ENCODE measurements at places on chromosomes 5 and 9. TPM values are rescaled to one million over a fixed set of nuclear protein-coding genes. Genes with fewer than 3 reads are reported as not detected.
A peak's percentile ranks its signal among the peaks of the same experiment; 100 is the strongest.

- no peaks in the 10 kb centered on the region for H3K27me3 ChIP-seq
- H3K27ac ChIP-seq, result peak overlapping the region; percentile 1
- no peak overlapping the region for H3K4me3 ChIP-seq
Measured at GRCh38 chr5:148398698-148399121, 15.0 kb downstream of the FBXO38 start.

The SLC6A18 gene
- not detected for total RNA-seq

The COX7C gene
- total RNA-seq, result 954 TPM

DNA sequence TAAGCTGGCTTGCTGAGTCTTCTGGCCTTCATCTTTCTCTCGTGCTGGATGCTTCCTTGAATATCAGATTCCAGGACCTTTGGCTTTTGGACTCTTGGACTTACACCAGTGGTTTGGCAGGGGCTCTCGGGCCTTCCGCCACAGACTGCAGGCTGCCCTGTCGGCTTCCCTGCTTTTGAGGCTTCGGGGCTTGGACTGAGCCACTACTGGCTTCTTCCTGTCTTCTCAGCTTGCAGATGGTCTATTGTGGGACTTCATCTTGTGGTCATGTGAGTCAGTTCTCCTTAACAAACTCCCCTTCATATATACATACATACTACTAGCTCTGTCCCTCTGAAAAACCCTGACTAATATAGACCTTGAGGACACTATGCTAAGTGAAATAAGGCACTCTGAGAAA, 78.3 kb upstream of the SSBP2 start:
- H3K4me1 ChIP-seq, result no peaks in the 10 kb centered on the region
- H3K4me3 ChIP-seq, result no peak overlapping the region
- H3K36me3 ChIP-seq, result no peaks in the 10 kb centered on the region
- no peak for DNase-seq
- H3K27ac ChIP-seq, result no peak overlapping the region

DNA sequence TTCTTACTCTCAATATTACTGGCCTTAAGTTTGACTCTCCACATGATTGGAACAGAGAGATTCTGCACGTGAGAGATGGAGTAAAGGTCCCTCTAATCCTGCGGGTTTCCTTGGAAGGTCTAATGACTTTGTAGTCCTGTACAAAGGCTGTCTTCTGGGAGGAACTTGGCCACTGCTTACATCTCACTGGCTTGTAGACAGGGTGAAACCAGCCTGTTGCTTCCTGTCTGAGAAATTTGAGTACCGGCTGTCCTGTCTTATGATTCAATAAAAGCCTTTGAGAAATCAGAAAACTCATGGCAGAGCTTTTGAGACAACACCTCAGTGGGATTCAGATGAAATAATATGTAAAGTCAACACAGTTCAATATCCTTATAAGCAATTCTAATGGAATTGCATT, 43.0 kb downstream of the IL31RA start:
- H3K27ac ChIP-seq, result no peak overlapping the region
- H3K4me1 ChIP-seq, result no peaks in the 10 kb centered on the region
- no peaks in the 10 kb centered on the region for H3K36me3 ChIP-seq
- H3K4me3 ChIP-seq, result no peak overlapping the region

GRCh38 chr5:33702867-33703266, 188.9 kb downstream of the ADAMTS12 start:
- no peaks in the 10 kb centered on the region for H3K4me1 ChIP-seq
- DNase-seq, result no peak
- no peaks in the 10 kb centered on the region for H3K36me3 ChIP-seq
- H3K27ac ChIP-seq, result no peak overlapping the region
- H3K27me3 ChIP-seq, result no peaks in the 10 kb centered on the region
- no peak overlapping the region for H3K4me3 ChIP-seq

GRCh38 chr9:100499866-100500265, 26.9 kb downstream of the TMEFF1 start:
- H3K27me3 ChIP-seq, result no peaks in the 10 kb centered on the region
- H3K4me3 ChIP-seq, result no peak overlapping the region
- H3K4me1 ChIP-seq, result no peaks in the 10 kb centered on the region
- no peak overlapping the region for H3K27ac ChIP-seq
- H3K36me3 ChIP-seq, result no peaks in the 10 kb centered on the region

DNA sequence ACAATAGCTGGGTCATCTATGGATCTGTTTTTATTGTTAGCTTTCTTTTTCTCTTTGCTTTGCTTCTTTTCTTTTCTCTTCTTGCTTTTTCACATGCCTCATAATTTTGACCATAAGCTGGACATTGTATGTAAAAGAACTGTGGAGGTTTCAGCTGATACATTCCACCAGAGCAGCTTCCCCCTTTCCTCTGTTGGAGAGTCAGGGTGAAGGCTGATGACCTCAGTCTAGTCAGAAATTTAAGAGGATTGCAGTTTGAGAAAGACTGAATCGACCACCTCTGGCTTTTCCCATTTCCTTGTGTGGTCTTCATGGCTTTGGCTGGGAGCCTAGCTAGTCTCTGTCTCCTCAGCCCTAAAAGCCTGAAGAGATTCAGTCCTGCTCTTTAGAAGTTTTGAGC, 42.0 kb downstream of the KCNIP1 start:
- H3K27me3 ChIP-seq, result no peaks in the 10 kb centered on the region
- no peak overlapping the region for H3K27ac ChIP-seq
- no peak for DNase-seq
- no peaks in the 10 kb centered on the region for H3K4me1 ChIP-seq

DNA sequence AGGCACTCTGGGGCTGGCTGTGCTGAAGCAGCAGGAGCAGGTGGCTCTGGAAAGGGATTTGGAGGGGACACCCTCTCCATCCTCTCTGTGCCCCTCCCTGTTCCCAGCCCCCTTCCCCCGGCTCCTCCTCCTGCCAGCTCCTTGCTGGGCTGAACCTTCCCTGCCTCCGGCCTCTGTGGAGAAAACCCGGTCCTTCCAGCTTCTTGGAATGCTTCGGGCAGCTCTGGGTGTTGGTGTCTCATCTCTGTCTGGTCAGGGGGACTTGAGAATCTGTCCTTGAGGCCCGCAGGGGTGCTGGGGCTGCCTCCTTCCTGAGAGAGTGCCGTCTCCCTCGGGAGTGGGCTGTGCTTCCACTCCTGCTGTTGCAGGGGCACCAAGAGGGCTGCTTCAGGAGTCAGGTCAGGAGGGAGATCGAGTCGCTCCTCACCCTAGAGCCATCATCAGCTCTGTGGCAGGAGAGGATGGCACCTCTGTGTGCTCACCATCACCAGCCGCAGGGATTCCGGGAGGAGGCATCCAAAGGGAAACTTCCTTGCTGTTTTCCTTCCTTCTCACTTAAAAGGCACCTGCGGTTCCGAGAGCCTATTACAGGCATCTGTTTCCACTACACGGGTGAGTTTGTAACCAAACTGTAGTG, 30.6 kb downstream of the NDUFS6 start:
- H3K27ac ChIP-seq, result no peak overlapping the region
- H3K4me3 ChIP-seq, result no peak overlapping the region
- H3K36me3 ChIP-seq, result no peaks in the 10 kb centered on the region
- no peaks in the 10 kb centered on the region for H3K27me3 ChIP-seq
- no peaks in the 10 kb centered on the region for H3K4me1 ChIP-seq

DNA sequence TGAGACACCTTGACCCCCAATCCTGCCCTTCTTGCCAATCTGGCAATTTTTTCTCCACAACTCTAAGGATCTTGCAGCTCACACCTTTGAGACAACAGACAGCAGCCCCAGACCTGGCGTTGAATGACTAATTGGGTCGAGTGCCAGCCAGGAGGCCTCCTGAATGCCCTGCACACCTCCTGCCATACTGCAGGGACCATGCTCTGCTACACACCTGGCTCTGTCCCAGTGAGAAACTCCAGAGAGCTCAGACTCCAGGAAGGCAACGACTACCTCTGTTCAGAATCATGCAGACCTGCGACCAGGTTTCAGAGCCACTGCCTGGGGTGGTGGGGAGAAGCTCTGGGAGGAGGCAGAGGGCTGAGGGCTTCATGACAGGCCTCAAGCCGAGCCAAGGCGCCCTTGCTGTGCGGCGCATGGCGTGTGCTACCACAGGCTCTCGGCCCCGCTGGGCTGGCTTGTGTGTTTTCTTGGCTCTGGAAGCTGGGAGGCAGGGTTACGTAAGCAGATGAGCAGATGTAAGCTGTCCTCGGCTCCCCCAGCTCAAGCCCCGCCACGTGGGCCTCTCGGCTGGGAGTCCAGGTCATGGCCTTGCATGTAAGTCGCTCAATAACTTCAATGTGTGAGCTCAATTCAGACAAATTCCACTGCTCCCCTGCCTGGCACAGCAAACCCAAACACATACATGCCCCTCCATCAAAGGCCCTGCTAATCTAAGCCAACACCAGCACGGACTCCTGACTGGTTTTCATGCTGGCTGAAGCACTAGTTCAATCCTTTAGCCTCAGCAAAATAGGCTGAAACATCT, 27.5 kb downstream of the B4GALT1 start:
- H3K27me3 ChIP-seq, result no peaks in the 10 kb centered on the region
- no peaks in the 10 kb centered on the region for H3K36me3 ChIP-seq
- H3K4me1 ChIP-seq, result peaks cover 5% of the 10 kb centered on the region
- H3K4me3 ChIP-seq, result no peak overlapping the region
- H3K27ac ChIP-seq, result no peak overlapping the region
- peak; percentile 58 for DNase-seq

The FOXD4L6 gene
- total RNA-seq, result not detected

GRCh38 chr5:10330511-10331230, 22.8 kb upstream of the MARCHF6 start:
- no peaks in the 10 kb centered on the region for H3K27me3 ChIP-seq
- DNase-seq, result peak; percentile 39
- H3K36me3 ChIP-seq, result no peaks in the 10 kb centered on the region
- no peaks in the 10 kb centered on the region for H3K4me1 ChIP-seq

GRCh38 chr9:28053096-28053777, 480.0 kb upstream of the C9orf72 start:
- no peak for DNase-seq
- no peak overlapping the region for H3K4me3 ChIP-seq
- H3K27ac ChIP-seq, result no peak overlapping the region
- H3K27me3 ChIP-seq, result no peaks in the 10 kb centered on the region
- H3K36me3 ChIP-seq, result no peaks in the 10 kb centered on the region

The CCNI2 gene
- 7.1 TPM for total RNA-seq

The HK3 gene
- 1.6 TPM for total RNA-seq

DNA sequence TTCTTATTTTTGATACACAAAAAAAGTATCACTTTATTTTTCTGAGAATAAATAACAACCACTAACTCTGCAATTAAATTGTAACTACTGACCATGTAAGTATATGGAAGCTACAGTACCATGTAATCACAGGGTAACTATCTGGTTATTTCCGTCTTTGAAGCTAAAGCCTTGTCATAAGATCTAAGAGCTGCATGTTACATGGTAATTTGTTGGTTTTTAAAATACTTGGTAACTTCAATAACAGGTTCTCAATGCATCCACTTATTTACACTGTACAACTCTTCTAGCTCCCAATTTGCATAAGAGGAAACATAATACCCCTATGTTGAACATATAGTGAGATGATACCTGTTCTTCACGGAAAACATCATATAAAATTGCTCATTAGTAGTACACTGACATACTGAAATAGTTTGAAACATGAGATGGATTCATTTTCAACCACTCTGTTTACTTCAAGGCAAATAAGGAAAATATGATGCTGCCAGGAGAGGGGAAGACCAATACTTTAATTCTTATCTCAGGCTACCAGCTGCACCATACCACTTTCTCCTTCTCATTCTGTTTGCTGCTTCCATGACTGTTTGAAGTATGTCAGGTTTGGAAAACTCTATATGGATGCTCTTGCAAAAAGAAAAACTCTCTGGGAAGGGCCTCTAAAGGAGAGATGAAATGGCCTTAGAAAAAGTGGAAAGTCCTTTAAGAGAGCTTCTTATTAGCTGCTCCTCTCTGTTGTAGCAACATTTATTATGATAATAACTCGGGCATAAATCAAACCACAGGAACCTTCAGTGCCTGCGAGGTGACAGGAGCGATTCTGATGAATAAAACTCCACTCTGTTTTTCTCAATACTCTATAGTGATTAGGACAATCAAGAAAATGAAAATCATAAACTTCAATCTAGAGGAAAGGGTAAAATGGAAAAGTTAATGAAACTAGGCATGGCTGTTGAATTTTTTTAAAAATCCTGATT, 150.2 kb downstream of the KIAA0825 start:
- H3K27me3 ChIP-seq, result no peaks in the 10 kb centered on the region
- H3K4me1 ChIP-seq, result no peaks in the 10 kb centered on the region
- no peak for DNase-seq
- no peak overlapping the region for H3K4me3 ChIP-seq
- H3K27ac ChIP-seq, result no peak overlapping the region

DNA sequence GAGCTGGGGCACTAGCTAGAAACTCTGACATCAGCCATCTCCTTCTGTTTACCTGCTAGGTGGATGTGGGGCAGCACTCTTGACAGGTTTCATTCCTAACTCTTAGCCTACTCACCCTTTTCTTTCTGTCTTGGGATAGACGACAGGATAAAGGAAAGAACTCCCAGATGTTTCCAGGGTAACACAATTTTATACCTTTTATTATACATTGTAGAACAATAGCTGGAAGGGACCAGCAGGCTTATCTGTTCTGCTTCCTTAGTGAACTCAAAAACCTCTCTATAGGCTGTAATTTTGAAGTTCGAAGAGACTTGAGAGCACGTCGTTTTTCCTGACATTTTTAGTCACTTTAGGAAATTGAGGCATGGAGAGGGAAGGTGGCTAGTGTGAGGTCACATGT, 13.2 kb downstream of the SPTAN1 start:
- H3K27ac ChIP-seq, result peak overlapping the region; percentile 46
- no peak for DNase-seq
- H3K4me3 ChIP-seq, result no peak overlapping the region
- H3K27me3 ChIP-seq, result no peaks in the 10 kb centered on the region

- no peak for DNase-seq
- no peaks in the 10 kb centered on the region for H3K4me1 ChIP-seq
Measured at GRCh38 chr5:16013334-16014065, 166.1 kb downstream of the MARCHF11 start.

DNA sequence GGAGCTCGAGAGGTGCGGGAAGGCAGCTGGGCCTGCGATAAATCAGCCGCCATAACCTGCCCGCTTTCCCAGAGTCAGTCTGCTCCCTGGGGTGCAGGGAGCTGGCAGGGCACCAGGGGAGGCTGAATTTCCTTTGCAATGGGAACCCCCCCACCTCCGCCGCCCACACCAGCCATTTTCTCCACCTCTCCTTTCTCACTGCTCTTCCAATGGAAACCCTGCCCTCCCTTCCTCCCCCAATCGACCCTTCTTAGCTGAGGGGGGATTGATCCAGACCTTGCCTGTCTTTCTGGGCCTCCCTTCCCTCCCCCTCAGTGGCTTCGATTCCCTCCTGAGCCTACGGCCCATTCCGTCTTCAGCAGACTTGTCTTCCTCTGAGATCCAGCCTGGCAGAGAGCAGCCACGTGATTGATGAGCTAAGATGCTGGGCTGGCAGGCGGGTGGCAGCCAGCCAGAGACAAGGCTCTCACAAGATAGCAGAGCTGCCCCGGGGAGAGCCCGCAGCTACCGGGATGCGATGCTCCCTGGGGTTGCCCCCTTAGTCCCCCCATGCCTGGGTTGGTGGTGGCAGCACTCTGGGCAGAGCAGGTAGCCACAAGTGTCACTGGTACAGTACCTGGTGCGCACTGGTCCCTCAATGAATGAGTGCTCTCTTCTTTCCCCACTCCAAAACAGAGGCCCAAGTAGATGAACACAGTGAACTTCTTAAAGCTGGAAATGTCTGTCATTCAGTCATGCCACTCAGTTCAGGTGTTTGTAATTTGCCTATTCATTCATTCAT, 53.7 kb upstream of the FABP6 start:
- H3K4me1 ChIP-seq, result no peaks in the 10 kb centered on the region
- no peaks in the 10 kb centered on the region for H3K36me3 ChIP-seq
- H3K27ac ChIP-seq, result no peak overlapping the region
- H3K27me3 ChIP-seq, result no peaks in the 10 kb centered on the region
- H3K4me3 ChIP-seq, result no peak overlapping the region
- no peak for DNase-seq

Data from colonic mucosa (tissue), 4 donors.